ENCODE measurements at places on chromosomes 11 and 22.

DNA sequence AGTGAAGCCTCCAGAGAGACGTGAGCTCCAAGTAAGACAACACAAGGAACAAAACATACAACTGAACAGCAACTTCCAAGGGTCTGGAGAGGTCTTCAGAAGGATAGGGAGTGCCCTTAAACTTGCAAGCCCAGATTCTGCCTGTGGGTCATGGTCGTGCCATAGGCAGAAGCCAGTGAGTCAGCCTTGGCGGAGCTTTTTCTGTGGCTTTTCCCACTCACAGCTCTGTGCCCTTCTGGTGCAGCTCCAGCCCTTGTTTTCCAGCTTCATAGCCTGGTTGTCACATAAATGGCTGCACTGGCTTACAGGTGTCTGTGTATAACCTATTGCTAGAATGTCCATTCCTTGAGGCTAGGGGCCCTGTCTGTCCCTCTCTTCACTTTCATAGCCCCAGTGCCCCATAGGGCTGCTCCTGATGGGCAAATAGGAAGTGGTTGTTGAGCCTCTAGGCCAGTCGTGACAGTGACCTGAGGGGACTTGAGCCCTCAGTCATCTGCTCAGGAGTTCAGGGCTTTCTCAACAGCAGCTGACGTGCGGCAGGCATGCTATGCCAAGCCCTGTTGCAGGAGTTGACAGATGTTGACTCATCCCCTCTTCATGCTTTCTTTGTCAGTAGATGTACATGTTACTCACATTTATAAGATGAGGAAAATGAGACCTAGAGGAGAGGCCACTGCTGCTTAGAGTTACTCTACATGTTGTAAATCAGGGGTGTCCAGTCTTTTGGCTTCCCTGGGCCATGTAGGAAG is 7.4 kb downstream of the MED15 start:
- no peak for DNase-seq

GRCh38 chr11:27553186-27553585 is 46.6 kb upstream of the LIN7C start:
- DNase-seq = no peak

DNA sequence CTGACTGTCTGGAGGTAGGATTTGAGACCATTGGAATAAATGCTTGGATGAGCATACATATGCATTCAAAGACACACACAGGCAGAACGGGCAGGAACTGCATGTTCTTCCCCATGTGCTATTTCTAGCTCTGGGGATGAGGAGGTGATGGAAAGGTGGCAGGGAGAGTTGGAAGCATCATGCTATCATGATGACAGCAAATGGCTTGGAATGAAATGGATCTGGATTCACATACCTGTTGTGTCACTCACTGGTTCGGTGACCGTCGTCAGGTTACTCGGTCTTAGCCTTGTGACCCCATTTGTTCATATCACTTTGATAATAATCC is 627.9 kb upstream of the KIRREL3 start:
- DNase-seq = no peak

DNA sequence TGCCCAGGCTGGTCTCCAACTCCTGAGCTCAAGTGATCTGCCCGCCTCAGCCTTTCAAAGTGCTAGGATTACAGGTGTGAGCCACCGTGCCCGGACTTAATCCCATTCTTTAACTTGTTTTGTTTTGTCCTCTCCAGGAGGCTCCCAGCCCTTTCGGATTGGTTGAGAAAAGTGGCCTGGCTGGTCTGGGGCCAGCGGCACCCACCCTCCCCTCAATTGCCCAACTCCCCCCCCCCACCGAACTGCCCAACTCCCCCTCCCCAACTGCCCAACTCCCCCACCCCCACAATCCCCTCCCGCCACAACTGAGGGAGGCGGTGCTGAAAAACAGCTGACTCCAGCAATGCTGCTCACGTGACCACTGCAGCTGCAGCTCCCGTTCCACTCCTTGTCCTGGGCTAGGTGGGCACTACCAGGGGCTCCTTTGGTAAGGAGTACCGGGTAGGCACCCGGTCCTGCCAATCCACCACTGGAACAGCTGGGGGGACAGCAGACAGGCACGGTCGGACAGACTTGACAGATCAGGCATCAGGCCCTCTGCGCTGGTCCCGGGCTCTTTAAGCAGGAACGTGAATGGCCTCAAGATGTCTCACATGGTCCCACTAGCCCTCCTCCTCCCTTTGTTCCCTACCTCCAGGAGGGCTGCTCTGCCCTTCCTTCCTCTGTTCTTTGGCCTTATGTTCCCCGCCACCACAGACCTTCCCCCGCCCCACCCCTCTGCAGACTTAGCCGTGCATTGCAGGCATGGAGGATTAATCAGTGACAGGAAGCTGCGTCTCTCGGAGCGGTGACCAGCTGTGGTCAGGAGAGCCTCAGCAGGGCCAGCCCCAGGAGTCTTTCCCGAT is at the start of gene TCN2:
TSS of gene TCN2 (plus strand) at position 720 of the 845 bp plus-strand sequence. CDS start 158 bp downstream, outside the sequence.
- peak; percentile 65 for DNase-seq

- DNase-seq = no peak
Observed at GRCh38 chr11:114621950-114622809, 26.6 kb upstream of the NXPE4 start.

- no peak for DNase-seq
Observed at GRCh38 chr11:9133956-9134355, 42.6 kb upstream of the SCUBE2 start.

GRCh38 chr11:69697469-69697843 is 6.4 kb downstream of the FGF19 start:
- DNase-seq = no peak

- peak; percentile 45 for DNase-seq
Observed at GRCh38 chr11:47768101-47768612, 1.0 kb upstream of the FNBP4 start.

All from uterus (tissue), 4 donors.